Activated CD4-positive, alpha-beta memory T cell treated with anti-CD3 and anti-CD28 coated beads, Interleukin-2, amount 10 ng/mL, durations not matched to agents 7 days and 5 days (primary cell): ENCODE measurements at places on chromosomes 2 and 18. TPM values are rescaled to one million over a fixed set of nuclear protein-coding genes. Genes with fewer than 3 reads are reported as not detected.

GRCh38 chr2:133490411-133490980, 77.8 kb downstream of the NCKAP5 start:
- H3K4me1 ChIP-seq, result no peaks in the 10 kb centered on the region
- H3K4me3 ChIP-seq, result no peak overlapping the region
- H3K27ac ChIP-seq, result no peak overlapping the region
- H3K36me3 ChIP-seq, result no peaks in the 10 kb centered on the region
- DNase-seq, result no peak

GRCh38 chr18:60099709-60100108, 199.9 kb downstream of the PMAIP1 start:
- H3K27me3 ChIP-seq, result peaks cover 2% of the 10 kb centered on the region
- DNase-seq, result no peak
- no peak overlapping the region for H3K4me3 ChIP-seq
- no peaks in the 10 kb centered on the region for H3K4me1 ChIP-seq
- no peak overlapping the region for H3K27ac ChIP-seq

GRCh38 chr2:228848638-228849037, 422.4 kb downstream of the PID1 start:
- H3K4me3 ChIP-seq, result no peak overlapping the region
- H3K27ac ChIP-seq, result no peak overlapping the region
- no peaks in the 10 kb centered on the region for H3K27me3 ChIP-seq
- no peak for DNase-seq

- H3K36me3 ChIP-seq, result no peaks in the 10 kb centered on the region
- no peak overlapping the region for H3K4me3 ChIP-seq
- no peaks in the 10 kb centered on the region for H3K27me3 ChIP-seq
- H3K27ac ChIP-seq, result no peak overlapping the region
These were observed 144.5 kb downstream of the LAMA3 start for GRCh38 chr18:23833714-23834113.

DNA sequence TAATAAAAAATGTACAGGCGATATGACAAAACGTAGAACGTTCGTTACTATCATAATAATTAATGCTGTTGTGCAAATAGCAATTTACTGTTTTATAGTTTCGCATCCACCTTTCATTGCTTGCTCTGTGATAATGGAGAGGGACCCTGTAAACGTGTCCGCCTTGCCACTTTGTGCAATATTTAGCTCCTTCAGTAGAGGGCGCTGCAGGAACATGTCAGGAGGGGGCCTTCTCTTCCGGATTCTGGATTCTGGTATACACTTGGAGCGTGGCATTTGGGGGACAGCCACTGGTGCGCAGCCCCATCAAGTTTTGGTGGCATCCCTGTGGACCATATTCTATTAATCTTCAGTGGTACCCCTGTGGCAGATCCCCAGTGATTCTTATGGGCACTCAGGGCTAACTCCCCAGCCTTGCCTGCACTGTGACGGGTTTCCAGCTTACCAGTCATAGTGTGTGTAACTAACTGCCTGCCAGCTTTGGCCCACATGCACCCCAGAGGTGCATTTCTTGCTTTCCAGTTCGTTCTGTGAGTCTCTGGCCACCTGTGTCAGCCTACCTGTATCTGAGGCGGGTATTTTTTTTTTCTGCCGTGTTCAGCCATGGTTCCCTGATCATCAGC, 140.3 kb downstream of the CYRIA start:
- no peaks in the 10 kb centered on the region for H3K36me3 ChIP-seq
- H3K27ac ChIP-seq, result no peak overlapping the region
- H3K4me1 ChIP-seq, result no peaks in the 10 kb centered on the region
- H3K27me3 ChIP-seq, result no peaks in the 10 kb centered on the region

Gene GPAT2
- total RNA-seq, result 7.1 TPM

Gene UNC50
- 32.8 TPM for total RNA-seq
